OCI-LY7 (cell line): ENCODE measurements at places on chromosomes 3 and 15. TPM values are rescaled to one million over a fixed set of nuclear protein-coding genes. Genes with fewer than 3 reads are reported as not detected.
A peak's percentile ranks its signal among the peaks of the same experiment; 100 is the strongest.

GRCh38 chr3:187132666-187133065 is 6.6 kb downstream of the RPL39L start:
- DNase-seq, result no peak

C3orf22 gene
- not detected in 2 replicates for total RNA-seq

GRCh38 chr3:113136071-113136470 is 75.3 kb upstream of the BOC start:
- DNase-seq, result peak; percentile 36

PEX11A gene
- 0.77 and 2.8 TPM in 2 replicates for total RNA-seq

- DNase-seq, result no peak
Observed at GRCh38 chr3:110456001-110456400, 615.6 kb upstream of the NECTIN3 start.

- DNase-seq, result no peak
Observed at GRCh38 chr15:43249699-43250203, 17.0 kb downstream of the TGM5 start.

ADAMTSL3 gene
- 0.18 TPM in 1 of 2 replicates, not detected in the other for total RNA-seq

DNA sequence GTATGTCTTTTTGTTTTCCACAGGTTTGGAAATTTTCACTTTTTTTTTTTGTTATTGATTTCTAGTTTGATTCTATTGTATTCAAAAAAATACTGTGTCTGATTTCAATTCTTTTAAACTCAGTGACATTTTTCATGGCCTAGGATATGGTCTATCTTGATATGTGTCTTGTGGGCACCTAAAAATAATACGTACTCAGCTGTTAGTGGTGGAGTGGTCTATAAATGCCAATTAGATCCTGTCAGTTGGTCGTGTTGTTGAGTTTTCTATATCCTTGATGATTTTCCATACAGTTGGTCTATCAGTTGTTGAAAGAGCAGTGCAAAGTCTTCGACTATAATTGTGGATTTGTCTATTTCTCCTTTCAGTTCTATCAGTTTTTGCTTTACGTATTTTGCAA is 61.7 kb downstream of the LSM3 start:
- no peak for DNase-seq

DNA sequence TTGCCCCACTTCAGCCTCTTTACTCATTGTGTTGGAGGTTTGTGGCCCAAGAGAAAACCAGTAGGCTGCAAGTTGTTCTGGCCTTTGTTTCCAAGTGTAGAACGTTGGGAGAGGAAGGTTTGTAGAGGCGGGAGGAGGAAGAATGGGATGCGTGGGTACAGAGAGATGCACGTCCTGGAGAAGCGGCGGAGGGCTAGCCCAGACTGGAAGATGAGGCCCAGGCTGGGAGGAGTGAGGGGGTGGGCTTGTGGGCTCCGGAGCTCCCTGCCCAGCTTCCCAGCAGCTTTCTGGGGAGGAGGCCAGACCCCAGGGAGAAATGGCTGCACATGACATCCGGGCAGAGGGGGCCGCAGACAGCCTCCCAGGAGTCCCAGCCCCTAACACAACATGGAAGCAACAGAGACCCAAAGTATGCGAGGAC is 5.3 kb downstream of the PLA2G4F start:
- no peak for DNase-seq

DNA sequence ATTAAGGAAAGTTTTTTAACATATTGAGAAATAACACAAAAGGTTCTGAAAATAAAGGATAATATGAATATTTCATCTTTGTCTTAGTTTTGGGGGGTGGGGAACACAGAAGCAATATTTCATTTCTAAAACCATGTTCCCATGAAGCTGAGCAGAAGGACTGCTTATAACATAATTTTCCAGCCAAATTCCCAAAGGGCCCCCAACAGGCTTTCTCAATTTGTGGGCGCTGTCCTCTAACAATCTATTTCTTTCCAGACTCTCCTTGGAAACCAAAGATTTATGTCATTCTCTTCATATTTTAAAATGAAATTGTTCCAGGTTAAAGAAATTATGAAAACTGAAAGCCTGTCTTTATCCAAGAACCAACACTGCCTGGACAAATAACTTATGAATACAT is 273.5 kb downstream of the ZBTB20 start:
- no peak for DNase-seq

HDC gene
- total RNA-seq, result not detected in 2 replicates

DNA sequence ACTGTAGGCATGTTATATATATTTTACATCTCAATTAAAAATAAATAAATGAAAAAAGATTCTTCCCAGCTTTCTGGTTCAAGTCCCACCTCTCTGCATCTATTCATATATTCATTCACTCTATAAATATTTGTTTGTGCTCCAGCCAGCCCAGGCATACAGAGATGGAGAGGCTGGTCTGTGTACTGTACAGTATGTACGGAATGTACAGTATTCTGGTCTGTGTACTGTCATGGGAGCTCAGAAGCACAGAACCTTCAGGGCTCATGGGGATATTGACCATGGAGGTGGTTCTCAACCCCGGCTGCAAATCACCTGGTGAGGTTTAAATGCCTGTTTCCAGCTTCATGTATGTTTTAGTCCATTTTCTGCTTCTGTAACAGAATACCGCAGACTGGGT is 13.8 kb downstream of the CORO2B start:
- no peak for DNase-seq

DNA sequence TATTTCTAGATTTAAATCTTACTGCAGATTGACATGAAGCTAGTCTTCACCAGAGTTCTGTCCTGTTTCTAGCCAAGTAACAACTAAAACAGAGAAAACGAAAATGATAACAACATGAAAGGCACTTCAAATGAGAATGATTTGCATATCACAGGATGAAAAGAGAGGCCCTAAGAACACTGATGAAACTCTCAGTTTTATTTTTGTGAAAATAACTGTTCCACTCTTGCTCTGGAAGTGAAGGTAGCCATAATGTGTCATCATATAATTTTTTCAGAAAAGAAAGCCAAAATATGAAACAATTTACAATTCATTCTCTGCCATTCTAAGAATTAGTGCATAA is 274.4 kb downstream of the ADAMTSL3 start:
- DNase-seq, result peak; percentile 2

GRCh38 chr3:29503958-29504357 is 223.1 kb downstream of the RBMS3 start:
- no peak for DNase-seq

SCG5 gene
- 4.1 and 4.7 TPM in 2 replicates for total RNA-seq

DNA sequence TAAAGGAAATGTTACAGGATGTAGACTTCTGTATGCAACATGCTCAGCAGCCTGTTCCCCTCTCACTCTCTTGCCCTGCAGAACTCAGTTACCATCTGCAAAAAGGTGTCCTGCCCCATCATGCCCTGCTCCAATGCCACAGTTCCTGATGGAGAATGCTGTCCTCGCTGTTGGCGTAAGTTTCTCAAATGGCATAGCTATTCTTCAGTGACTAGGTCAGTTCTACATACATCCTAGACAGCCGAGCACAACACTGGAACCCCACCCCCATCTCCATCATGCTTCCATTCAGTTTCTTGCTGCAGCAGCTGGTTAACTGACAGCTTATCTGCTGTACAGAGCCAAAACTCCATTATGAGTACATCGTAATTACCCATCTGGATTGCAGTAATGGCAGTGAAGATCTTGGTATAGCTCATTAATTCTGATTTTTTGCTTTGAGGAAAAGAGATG is 4.5 kb downstream of the THBS1 start:
- no peak for DNase-seq

CAMP gene
- 33.6 and 56.8 TPM in 2 replicates for total RNA-seq
